Mammary epithelial cell (primary cell): ENCODE measurements at places on chromosomes 4 and X.

DNA sequence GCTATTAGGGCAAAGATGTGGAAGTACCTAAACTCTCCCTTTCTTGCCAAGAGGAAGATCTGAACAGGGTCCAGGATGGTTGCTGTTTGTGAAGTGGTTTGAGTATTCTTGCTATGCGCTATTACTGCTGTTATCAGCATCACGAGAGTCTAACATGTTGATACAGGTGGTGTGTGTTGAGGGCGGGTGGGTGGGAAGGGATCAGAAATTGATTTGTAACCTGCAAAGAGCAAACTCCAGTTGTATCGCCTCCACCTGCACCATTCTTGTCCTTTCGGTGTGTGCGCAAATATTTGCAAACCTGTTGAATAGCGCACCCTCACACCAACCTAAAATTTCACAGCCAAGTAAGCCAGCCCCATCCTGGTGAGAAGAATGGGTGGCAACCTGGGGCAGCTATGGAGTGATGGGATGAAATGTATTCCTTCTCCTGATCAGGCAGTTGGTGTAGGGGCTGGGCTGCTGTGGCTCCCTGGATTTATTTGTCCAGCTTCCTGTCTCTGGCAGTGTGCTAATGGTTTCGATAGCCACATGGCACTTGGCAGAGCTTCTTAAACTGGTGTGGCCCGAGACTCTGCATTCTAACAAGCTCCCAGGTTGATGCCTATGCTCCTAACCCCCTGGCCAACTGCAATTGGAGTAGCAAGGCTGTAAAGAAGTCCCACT lies 102.6 kb upstream of the SCML1 start:
- no peak for DNase-seq

GRCh38 chr4:26916195-26916594 lies 55.6 kb downstream of the STIM2 start:
- DNase-seq: no peak

- peak; percentile 85 for DNase-seq
Observed at GRCh38 chr4:138053641-138054301, 188.4 kb downstream of the SLC7A11 start.

GRCh38 chrX:18548996-18549395 lies 122.9 kb downstream of the RS1 start:
- DNase-seq: peak; percentile 26

- DNase-seq: peak; percentile 83
Observed at GRCh38 chr4:147103403-147103946, 157.8 kb upstream of the TTC29 start.

DNA sequence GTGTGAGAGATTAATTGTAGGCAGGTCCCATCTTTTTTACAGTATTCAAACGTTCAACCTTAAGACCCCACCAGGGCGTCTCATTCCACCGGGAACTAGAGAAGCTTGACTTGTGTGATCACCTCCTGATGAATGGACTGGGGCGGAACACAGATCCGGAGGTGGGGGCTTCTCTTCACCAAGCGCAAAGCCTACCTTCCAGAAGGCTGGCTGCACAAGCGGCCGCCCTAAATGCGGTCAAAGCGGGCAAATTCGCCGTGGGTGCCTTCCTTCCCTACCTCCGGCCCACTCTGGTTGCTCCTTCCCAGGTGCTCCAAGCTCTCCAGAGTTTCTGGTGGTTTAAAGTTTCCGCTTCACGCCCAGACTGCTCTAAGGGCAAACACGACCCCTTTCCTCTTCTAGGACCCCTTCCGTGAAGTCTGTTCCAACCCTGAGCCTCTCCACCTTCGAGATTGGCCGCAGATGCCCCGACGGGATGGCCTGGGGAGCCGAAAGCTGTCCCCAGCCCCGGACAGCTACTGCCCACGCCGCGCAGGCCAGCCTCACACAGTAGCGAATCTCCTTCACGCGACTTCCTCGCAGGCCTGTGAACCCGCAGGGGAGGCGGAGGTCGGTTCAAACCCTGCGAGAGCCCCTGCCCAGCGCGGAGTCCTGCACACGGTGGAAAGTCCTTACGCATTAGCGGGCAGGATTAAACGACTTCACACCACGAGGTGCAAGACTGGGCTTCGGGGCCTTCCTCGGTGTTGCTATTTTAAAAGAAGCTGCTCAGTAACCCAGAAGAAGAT lies 1.6 kb upstream of the WWC2 start:
- no peak for DNase-seq

DNA sequence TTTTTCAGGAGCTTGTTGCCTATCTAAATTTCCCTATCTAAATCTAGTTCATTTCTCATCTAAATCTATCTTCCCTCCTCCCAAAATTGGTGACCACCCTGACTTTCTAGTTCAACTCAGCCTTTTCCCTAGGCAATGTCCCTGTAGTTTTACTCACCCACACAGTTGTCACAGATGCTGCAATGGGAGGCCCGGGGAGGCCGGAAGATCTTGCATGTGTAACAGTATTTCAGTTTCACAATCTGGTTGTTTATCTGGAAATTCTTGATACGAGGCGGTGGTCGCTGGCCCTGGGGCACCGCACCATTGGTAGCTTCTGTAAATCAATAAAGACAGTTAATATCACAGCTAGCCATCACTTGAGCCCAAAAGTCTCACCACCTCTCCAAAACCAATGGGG lies 20.2 kb downstream of the ZDHHC9 start:
- DNase-seq: no peak

- DNase-seq: no peak
Observed at GRCh38 chr4:77711469-77711868, 105.8 kb downstream of the CXCL13 start.

DNA sequence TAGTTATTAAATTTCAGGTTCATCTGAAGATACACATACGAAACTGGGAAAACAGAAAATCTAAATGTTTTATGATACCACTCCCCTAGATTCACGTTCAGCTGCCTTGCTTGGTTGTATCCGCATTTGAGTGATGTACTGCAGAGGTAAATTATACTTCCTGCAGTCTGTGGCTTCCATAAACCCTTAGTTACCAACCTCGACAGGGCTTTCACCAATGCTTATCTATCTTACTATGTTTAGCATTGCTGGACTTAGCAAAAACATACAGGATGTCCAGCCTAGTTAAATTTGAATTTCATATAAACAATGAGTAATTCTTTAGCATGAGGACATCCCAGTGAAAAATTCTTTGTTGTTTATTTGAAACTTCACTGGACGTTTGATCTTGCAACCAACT lies 108.8 kb downstream of the TMA16 start:
- no peak for DNase-seq

DNA sequence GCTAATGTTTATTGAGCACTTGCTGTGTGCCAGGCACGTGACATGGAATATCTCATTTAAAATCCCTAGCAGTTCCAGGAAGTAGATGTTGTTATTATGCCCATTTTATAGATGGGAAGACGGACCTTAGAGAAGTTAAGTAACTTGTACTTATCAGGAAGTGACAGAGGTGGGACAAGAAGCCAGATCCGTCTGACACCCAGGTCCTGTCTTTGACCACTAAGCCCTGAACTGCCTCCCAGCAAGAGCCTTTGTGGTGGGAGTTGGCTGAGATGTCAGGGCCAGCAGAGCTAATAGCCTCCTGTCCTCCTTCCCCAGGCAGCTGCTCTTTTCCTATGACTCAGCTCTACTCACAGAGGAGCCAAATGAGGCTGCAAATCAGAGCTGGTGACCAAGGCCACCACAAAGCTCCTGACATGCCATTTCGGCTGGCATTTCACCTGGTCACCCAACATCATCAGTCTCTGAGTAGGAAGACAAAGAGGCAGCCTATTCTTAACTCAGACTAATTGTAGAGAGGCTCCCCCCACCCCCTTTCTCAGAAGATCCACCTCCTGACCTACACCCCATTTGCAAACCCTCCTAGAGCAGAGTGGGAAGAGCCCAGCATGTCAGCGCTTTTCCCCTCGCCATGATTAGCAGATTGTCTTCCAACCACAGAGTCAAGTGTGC lies 175.1 kb upstream of the KIT start:
- peak; percentile 32 for DNase-seq

DNA sequence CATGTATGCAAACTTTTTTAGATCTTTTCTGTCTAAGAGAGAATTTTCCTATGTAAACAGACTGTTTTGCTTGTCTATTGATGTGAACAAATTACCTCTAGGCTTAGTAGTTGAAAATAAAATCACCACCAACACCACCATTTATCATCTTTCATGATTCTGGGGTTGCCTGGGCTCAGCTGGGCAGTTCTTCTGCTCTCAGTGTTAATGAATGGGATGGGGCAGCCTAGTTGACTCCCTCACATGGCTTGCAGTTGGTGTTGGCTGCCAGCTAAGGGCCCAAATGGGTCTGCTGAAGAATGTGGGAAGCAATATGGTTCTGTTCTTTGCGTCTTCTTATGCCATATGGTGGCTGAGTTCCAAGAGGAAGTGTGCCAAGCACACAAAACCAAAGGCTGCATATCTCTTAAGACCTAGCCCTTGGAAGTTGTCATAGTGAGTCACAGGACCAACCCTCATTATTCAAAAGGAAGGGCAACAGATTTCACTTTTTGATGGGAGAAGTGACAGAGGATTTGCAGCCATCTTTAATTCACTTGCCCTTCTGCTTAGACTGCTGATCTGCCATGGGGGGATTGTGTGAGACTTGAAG lies 17.9 kb downstream of the REELD1 start:
- peak; percentile 31 for DNase-seq

DNA sequence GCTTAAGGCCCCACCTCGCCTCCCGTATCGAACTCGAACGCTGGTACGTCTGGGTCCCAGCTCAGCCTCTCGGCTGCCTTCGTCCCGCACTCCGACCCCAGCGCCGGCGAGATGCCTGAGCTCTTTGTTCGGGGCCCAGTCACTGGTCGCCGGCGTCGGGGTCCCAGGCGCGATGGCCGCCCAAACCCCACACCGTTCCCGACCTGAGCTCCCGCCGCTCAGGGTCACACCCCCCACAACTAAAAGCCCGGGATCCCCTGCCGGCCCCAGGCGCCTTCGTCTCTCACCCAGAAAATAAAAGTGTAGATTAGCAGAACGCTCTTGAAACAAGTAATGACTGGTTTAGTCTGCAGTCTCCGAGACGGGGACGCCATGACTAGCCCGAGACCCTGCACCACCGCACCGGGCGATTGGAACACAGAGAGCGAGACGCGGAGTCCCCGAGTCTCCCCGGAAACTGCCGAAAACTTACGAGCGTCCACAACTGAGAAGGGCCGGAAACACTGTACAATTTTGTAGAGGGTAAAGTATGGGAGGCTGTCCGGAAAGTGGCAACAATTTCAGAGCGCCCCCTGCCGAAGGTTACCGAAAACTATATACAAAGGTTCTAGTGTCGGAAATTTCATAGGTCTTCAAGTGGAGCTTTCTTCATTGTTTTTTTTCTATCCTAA lies at the start of gene TSPAN6:
Gene TSPAN6 (minus strand): TSS at position 486 of the 671 bp plus-strand sequence. CDS start 112 bp downstream, at position 374.
- peak; percentile 75 for DNase-seq

DNA sequence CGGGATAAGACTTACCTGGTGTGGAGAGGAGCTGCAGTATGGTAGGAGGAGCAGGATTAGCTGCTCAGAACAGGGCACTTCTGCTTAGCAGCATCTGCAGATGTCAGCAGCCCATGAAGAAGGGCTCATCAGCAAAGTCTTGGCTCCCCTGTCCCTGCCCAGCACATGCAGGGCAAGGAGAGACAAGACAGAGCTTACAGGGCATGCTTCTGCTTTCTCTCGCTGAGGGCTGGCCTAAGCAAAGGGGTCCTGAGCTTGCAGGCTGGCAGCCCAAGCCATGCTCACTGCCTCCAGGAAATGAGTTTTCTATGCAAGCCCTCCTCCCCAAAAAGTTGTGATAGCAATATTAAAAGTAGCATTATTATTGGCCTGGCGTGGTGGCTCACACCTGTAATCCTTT lies 39.5 kb upstream of the TAPT1 start:
- DNase-seq: no peak

- DNase-seq: no peak
Observed at GRCh38 chr4:151199319-151200190, 77.4 kb upstream of the PRSS48 start.

DNA sequence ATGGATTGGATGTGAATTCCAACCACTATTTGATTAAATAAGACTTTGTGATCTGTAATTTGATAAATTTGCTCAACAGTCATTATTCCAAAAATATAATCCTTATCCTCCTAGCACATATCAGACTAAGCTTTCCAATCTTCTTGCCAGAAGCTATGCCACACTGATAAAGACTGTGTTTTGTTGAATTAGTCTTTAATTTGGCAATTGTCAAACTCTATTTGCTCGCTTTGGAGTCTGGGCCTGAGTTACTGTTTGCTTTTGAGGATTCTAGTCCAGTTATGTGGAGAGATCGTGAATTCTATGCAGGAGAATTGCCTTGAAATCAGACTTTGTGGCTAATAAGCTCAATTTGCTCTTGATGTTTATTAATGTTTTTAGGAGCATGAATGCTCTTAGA lies 10.9 kb upstream of the RNF150 start:
- no peak for DNase-seq

DNA sequence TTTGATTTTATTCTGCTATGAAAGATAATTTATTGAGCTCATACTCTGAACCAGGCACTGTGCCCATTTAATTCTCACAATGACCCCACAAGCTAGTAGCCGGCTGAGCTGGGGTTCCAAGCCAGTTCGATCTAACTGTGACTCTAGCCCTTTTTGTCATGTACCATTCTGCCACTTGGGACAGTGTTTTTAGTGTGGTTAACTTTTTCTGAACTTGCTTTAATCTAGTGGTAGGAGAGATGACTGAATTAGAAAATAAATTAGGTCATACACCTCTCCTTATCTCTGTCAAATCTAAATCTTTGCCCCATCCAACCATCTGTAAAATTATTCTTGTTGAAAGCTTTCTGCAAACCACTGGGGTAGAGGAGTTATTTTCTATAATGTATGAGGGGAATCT lies 136.0 kb downstream of the CBR4 start:
- DNase-seq: no peak

- DNase-seq: no peak
Observed at GRCh38 chrX:113315927-113316326, 475.3 kb upstream of the AMOT start.

GRCh38 chr4:18056030-18056429 lies 34.5 kb upstream of the LCORL start:
- DNase-seq: no peak

- DNase-seq: no peak
Observed at GRCh38 chr4:37684154-37684553, 2.0 kb downstream of the RELL1 start.

- DNase-seq: no peak
Observed at GRCh38 chr4:10239982-10240654, 123.5 kb upstream of the WDR1 start.

- no peak for DNase-seq
Observed at GRCh38 chrX:70439016-70439415, 5.6 kb upstream of the DLG3 start.

DNA sequence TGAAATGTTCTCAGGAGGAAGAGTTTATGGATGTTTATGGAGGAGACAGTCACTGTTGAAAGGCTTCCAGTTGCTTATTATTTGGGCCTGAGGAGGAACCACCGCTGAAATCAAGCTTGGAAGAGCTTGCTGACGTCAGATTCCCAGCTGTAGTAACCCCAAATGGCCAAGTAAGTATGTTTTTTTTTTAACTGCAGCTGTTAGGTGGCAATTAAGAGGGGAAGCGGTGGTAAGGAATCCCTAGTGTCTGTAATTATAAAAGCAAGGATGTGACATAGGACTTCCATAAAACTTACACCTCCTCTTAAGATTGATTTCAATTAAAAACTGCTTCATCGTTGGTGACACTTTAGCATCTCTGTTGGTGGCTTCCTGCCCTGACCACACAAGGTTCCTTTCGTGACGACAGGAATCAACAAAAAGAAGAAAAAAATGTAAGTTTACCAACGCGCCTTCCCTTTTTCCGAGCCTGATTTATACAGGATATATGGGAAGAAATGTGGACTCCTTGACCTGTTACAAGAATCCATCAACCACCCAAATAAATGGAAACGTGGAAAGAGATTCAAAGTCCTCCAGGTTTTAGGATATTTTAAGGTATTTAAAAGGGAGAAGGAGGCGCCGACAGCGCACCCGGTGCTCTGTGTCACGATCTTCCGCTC lies 884 bp downstream of the RELL1 start:
- DNase-seq: peak; percentile 30
